Esophagus mucosa (tissue), 1 donor: ENCODE measurements at places on chromosomes 3 and 15. TPM values are rescaled to one million over a fixed set of nuclear protein-coding genes. Genes with fewer than 3 reads are reported as not detected.

Gene RLBP1
- not detected for total RNA-seq

Gene BNC1
- 39.6 TPM for total RNA-seq

Gene CYP8B1
- not detected for total RNA-seq

Gene LHFPL4
- not detected for total RNA-seq

Gene CD200
- 1.1 TPM for total RNA-seq

Gene FBXO40
- not detected for total RNA-seq

Gene GRAMD2A
- total RNA-seq = 4.0 TPM

Gene FETUB
- total RNA-seq = not detected

Gene SLC28A1
- not detected for total RNA-seq

Gene SLC28A2
- not detected for total RNA-seq

GRCh38 chr3:172848910-172849309, 98.4 kb downstream of the ECT2 start:
- no peak for ATAC-seq

GRCh38 chr3:63998852-63999754, 24.2 kb downstream of the PSMD6 start:
- ATAC-seq = no peak

DNA sequence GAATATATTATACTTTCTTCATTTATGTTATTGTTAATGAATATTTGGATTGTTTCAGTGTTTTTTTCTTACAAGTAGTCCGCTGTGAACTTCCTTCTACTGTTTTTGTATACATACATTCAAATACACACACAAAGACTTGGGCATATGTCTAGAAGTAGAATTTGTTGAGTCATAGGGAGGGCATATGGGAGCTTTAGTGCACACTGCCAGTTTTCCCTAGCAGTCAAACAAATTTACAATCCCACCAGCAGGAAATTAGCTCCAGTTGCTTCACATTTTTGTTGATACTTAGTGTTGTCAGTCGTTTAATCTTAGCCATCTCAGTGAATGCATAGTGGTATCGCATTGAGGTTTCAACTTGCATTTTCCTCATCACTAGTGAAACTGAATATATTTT, 492.3 kb downstream of the DIPK2A start:
- ATAC-seq = no peak

- ATAC-seq = peak; percentile 75
Measured at GRCh38 chr15:45157974-45158373, 28.2 kb downstream of the DUOX1 start.

- peak; percentile 72 for ATAC-seq
Measured at GRCh38 chr3:72665701-72666446, 182.4 kb downstream of the SHQ1 start.

- no peak for ATAC-seq
Measured at GRCh38 chr3:74353039-74353438, 261.4 kb downstream of the CNTN3 start.

- ATAC-seq = no peak
Measured at GRCh38 chr3:178297199-178297598, 239.0 kb upstream of the KCNMB2 start.

DNA sequence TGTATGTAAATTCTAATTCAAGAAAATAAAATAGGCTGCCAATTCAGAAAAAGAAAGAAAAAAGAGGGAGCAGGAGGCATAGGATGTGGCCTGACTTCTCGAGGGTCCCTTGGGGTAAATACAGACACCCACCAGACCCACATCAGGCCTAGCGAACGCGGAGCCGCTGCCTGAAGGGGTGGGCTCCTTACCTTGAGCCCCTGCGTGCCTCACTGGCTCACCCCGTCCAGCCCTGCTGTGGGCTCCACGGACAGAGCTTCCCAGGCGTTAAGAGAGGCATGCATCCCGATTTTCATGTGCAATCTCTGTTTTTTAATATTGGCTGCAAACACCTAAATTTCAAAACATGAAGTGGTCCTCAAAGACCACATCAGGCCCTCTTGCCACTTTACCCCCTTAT, 257.8 kb downstream of the PLCL2 start:
- ATAC-seq = no peak

DNA sequence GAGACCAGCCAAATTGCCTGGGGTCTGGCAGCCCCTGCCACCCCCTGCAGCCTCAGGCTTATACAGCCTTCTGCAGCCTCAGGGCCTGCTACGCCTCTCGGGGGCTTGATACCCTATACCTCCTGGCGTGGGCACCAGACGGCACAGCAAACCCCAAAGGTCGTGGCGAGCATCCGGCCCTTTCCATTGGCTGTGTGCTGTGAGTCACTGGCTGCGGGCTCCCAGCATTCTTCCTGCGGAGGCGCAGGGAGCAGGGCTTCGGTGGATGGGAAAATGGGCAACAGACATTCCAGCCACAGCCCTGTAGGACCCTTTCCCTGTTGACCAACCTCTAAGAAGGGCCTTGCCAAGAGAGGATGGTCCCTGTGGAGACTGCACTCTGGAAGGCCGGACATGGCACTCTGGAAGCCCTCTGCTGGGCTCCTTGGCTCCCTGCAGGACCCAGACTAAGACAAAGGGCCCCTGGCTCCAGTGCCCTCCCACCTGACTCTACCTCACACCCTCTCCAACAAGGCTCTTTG, 59.6 kb downstream of the ITGA11 start:
- ATAC-seq = no peak

GRCh38 chr15:78641102-78641748, at the start of gene CHRNB4:
Gene CHRNB4 (minus strand): TSS chr15:78641210. CDS start chr15:78641133, 77 bp downstream.
- ATAC-seq = peak; percentile 85

GRCh38 chr15:28919201-28919635, 33.4 kb downstream of the APBA2 start:
- ATAC-seq = no peak

DNA sequence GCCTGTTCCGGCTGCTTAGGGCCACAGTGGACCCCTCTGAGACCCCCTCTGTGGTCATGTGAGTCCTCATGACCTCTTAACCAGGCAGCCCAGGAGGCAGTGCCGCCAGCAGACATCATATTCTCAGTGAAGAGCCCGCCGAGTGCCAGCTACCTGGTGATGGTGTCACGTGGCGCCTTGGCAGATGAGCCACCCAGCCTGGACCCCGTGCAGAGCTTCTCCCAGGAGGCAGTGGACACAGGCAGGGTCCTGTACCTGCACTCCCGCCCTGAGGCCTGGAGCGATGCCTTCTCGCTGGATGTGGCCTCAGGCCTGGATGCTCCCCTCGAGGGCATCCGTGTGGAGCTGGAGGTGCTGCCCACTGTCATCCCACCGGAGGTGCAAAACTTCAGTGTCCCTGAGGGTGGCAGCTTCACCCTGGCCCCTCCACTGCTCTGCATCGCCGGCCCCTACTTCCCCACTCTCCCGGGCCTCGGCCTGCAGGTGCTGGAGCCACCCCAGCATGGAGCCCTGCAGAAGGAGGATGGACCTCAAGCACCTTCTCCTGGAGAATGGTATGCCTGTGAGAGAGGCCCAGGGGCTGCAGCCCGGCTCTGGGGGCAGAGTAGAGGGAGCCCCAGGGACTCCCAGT, 176.1 kb downstream of the TBC1D2B start:
- ATAC-seq = no peak

DNA sequence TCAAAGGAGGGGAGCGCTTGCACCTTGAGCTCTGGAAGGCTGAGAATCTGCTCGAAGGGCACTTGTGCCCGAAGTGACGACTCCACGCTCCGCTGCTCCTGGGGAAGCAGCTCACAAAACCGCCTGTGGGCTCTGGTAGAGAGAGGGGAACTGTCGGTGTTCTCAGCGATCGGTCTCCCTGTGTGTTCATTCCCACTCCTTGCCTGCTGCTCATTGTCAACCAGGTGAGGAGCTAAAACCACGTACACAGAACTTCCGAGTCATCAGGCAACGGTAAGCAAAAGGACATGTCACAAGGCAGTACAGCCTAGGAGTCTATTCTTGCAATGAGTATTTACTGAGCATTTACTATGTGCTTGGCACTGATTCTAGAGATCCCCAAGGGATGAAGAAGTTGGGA, 1.5 kb downstream of the CIB1 start:
- no peak for ATAC-seq

- peak; percentile 44 for ATAC-seq
Measured at GRCh38 chr3:141367038-141367730, 1.1 kb upstream of the ZBTB38 start.

GRCh38 chr3:49017971-49018706, at the start of gene DALRD3:
Gene DALRD3 (minus strand): TSS chr3:49018580. CDS start chr3:49018564, 16 bp downstream.
- peak; percentile 13 for ATAC-seq

DNA sequence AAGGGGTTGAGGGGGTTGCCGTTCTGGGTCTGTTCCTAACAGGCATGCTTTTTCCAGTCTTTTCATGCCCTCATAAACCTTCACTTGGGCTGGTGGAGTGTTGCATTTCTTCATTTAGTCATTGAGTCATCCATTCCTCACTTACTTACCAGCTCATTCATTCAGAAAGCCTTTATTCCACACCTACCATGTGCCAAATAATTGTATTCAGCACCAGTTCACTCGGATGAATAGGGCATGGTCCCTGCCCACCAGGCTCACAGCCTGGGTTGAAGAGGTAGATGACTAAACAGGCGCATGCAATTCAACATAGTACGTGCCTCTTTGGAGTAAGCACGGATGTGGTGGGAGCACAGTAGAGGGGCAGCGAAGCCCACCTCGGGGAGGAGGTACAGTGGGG, 35.1 kb upstream of the THSD4 start:
- ATAC-seq = peak; percentile 71

- ATAC-seq = no peak
Measured at GRCh38 chr3:56051052-56051451, 417.2 kb downstream of the ERC2 start.

DNA sequence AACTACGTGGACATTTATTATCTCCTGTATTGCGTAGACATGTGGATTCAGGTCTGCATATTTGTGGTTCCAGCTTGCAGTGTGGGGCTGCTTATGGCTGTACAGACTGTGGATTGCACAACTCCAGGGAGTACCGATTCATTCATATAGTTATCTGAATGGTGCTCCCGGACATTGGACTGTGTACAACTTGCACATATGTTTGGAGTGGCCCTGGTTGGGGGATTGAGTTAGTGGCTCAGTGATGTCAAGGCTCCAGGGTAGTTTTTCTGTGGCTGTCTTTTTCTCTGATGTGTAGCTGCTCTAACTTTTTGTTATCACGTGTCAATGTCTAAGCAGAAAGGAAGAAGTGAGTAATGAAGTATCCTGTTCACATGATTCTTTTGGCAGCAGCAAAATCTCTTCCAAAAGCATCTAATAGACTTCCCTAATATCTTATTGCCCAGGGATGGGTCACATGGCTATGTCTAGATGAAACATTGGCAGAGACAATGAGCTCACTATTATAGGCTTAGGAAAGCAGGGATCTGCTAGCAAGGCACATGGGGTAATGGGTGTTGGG, 15.8 kb downstream of the ST3GAL6 start:
- peak; percentile 64 for ATAC-seq

- peak; percentile 71 for ATAC-seq
Measured at GRCh38 chr3:145857956-145858355, 303.0 kb downstream of the PLOD2 start.

DNA sequence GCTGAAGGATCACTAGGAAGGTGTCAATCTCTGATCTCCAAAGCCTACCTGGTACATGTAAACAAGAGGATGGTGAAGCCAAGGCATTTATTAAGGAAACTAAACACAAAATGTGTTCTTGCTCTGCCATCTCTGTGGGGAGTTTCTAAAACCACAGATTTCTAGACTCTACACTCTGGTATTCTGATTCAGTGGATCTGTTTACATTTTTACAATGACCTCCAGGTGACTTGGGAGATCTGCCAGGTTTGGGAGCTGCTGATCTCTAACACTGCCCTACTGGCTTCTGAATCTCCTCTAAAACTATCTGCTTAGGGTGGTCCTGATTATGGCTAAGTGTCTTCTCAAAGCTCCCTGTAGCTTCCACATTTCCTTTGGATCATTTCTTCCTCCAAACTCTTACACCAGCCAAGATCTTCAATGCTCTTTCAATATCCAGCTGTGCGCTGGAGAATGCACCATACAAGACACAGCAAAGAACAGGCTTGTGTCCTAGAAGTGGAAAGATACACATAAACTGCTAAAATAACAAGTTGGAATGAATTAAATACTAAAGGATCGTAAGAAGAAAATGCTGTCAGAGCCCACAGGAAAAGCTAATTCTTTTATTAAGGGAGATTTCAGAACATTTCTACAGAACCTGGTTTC, 72.7 kb downstream of the GREM1 start:
- ATAC-seq = no peak

DNA sequence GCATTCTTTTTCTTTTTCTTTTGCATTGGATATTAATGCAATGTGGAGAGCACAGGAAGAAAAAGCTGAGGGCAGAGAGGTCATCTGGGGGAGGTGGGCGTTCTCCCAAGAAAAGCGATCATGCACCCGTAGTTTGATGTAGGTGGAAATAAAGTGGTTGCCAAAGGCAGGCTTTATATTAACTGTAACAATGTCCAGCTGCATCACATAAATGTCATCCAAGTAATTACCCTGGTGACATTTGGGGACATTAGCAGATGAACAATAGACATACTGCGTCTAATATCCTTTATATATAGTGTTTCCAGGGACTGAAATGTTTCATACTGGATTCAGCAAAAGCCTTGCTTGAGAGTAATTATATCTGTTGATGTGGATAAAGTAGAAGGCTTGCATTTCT, 135.5 kb downstream of the CNTN6 start:
- ATAC-seq = no peak

- no peak for ATAC-seq
Measured at GRCh38 chr15:101067660-101068522, 148.7 kb downstream of the LRRK1 start.

DNA sequence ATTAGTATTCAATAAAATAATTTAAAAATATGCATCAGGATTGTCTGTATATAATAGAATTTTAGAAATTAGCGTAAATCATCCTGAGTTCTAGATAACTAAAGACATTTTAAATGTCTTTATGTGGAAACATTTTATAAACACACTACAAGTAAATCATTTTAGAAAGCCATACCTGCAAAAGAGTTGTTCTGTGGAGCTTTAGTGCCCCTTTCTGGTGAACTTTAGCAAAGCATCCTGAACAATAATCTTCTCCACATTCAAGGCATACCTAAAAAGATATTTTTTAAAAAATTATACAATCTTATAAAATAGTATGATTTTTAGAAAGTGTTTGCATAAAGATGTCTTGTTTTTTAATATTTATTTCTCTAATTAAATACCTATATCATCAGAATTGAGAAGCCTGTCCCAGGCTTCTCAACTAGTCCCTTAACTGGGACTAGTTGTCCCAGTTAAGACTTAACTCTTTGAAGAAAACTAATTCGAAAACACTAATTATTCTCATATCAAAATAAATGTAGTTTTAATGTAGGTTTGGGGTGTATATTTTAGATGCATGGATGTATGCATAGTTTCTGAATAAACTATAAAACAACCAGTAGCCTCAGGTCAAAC, 29.7 kb downstream of the ZBBX start:
- ATAC-seq = no peak

DNA sequence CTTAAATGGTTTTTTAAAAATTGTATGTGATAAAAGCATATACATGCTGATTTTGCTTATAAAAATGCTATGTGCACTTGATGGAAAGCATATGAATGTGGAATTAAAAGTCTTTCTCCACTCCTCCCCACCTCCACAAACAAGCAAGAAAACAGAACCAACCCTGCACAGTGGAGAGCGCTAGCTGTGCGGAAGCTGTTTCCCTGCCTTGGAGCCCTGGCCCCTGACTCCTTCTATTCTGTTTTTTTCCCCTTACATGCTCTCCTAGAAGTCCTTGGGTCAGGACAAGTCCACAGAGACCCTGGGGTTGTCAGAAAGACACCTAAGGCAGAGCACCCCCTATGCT, 64.2 kb downstream of the BOC start:
- ATAC-seq = no peak
